ENCODE measurements at places on chromosomes 12 and 14. TPM values are rescaled to one million over a fixed set of nuclear protein-coding genes. Genes with fewer than 3 reads are reported as not detected.

DNA sequence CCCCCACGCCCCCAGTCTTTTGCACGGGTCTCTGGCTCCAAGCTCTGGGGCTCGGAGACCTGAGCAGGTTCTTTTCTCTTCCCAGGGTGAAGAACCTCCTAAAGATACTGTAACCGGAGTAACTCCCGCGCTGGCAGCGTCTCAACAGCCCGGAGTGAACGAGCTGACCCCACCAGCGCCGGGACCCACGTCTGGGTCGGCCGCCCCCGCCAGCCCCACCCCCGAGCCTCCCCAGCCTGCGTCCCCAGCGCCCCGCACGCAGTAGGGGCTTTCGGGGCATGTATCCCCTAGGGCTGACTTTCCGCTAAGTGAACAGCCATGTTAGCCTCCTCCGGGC lies 858 bp downstream of the SLC35F4 start:
- no peak for ATAC-seq

DNA sequence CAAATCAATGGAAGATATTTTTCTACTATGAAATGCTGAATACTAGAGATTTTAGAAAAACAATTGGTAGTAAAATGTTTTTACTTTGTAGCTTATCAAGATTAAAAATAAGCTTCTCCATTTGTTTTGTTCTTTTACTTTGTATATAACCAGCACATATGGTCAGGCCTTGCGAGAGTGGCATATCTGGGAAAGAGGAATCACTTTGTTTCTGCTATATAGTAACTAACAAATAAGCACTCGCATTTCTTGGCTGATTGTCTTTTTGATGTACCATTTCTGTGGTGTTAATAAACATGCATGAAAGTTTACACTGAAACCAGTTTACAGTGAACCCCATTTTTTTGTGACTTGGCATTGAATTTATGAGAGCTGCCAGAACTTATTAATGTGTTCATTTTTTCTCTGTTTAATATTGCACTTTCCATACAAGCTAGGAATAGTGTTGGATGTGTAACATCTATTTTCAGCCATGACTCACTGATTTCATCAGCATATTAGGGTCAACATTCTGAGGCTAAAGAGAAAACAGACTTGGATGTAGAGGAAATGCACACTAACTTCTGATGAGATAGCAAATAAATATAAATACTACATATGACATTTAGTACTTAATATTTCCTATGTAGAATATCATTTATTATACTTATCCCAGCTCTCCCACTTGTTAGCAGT lies 635.5 kb downstream of the KCNH5 start:
- ATAC-seq: no peak

DNA sequence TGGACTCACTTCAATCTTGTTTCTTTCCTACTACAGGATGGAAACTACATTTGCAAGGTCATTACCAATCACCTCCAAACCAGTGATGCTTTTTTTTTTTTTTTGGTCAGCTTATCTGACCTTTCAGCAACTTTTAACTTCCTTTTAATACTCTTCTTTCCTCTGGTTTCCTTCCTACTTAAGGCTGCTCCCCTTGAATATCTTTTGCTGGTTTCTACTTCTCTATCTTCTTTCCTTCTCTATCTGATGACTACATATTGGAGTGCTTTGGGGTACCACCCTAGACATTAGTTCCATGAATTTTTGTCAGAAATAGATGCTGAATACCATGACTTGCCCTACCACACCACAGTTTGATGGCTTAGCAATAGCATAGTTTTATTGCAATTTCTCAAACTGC lies 197.7 kb upstream of the DDHD1 start:
- no peak for ATAC-seq

DNA sequence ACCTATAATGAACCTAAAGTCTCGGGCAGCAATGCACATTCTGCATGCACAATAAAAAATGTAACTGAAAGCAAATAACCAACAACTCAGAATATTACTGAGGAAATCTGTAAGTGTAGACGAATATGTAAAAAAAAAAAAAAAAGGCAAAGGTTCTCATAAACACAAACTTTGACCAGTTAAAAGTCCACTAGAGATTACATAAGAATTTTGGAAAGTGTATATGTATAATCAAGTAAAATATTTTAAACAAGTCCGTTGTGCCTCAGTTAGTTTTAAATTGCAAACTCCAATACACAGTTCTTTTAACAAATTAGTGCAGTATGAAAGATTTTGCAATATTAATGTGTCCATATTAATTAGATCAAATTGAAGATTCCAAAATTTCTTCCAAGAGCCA lies 35.3 kb upstream of the PAPOLA start:
- no peak for ATAC-seq

Gene CLEC2A
- not detected for total RNA-seq

Gene KLRK1
- 0.57 TPM for total RNA-seq

Data from gastroesophageal sphincter (tissue), 4 donors.